ENCODE measurements at places on chromosomes 7 and 10.

DNA sequence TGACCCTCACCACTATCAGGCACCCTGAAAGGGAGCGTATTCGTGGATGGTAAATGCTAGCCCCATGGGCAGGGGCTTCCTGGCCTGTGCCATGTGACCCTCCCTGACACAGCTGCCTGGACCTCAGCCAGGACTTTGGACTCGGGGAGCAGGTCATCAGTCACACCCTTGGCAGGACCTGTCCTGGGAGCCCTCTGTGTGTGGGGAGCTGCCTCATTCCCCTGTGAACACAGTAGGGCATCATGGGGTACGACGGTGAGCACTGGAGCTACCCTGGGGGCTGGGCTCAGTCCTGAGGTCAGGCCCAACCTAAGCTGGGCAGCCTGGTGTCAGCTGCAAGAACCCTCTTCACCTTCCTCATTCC lies 129.3 kb upstream of the FAM20C start:
- ATAC-seq, result no peak

DNA sequence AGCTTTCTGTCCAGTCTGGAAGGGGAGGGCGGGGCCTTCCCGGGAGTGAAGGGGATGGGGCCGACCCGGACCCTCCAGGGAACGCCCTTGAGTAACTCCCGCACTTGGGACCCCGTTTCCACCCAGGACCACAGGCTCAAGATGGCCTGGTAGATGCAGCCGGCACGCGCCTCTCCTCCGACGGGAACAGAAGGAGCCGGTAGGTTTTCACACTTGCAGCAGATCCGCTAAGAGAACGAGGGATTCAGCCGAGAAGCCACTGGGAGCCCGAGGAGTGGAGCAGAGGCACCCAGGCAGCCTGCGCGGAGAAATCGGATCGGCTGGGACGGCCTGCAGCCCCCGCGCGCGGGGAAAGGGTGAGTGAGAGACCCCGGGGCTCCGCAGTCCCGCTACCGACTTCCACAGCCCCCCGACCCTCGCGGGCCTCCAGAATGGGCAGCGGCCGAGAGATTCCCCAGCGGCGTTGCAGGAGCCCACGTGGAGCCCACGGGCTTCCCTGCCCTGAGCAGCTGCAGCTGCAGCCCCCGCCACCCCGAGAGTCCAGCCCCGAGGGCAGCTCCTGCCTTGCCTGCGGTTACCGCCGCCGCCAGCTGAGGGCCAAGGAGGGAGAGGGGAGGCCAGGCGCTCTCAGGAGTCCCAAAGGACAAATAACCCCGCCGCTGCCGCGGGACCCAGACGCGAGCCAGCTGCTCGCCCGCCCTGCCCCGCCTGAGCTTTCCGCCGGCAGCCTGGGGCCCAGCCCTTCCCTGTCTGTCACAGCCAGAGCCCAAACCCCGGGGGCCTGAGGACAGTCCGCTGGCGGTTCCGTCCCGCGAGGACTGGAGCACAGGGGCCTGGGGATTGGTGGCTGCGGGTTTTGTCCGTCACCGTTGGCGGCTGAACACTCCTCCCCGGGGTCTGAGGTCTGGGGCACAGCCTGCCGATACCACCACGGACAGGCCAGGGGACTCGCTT lies 21.8 kb downstream of the IFT22 start:
- no peak for ATAC-seq

- peak; percentile 68 for ATAC-seq
These were observed 649.1 kb downstream of the TNS3 start for GRCh38 chr7:46932676-46933424.

DNA sequence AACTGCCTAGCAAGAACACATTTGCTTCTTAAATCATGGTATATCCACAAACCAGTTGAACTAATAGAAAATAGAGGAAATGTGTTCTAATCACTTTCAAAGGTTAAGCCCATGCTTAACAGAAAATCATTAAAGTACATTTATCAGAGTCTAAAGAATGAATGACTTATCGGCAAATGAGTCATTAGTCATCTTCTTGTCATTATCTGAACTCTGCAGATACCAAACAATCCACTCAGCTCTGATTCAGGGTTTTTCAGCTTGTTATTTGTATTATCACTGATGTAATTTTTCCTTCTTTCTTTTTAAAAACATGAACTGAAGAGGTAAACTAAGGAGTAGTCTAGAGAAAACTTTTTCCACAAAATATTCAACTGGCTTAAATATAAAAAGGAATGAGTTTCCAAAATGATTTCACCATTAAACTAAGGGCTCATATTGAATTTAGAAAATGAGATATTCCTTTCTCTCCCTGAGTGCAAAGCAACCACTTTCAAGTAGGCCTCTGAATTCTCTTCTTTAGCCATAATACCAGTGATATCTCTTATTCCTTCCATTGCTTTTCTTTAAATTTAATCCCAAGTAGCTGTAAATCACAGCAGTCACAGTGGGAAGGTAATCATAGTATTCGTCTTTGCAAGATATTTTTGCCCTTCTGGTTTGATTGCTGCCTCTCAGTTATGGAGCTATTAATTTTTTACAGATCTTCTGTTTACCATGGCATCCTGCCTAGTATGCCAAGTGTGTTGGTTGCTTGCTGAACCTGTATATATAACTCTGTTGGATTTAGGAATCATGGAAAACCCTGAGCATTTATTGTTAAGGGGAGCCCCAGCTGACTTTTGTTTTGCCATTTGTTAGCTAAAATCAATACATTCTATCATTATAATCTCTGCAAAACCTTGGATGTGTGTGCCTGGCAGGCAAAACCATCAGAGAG lies 125.1 kb downstream of the THSD7A start:
- no peak for ATAC-seq

GRCh38 chr10:61974601-61975390 lies 73.3 kb downstream of the ARID5B start:
- ATAC-seq, result no peak

GRCh38 chr10:14595526-14596182 lies 179.0 kb downstream of the FAM107B start:
- ATAC-seq, result no peak

DNA sequence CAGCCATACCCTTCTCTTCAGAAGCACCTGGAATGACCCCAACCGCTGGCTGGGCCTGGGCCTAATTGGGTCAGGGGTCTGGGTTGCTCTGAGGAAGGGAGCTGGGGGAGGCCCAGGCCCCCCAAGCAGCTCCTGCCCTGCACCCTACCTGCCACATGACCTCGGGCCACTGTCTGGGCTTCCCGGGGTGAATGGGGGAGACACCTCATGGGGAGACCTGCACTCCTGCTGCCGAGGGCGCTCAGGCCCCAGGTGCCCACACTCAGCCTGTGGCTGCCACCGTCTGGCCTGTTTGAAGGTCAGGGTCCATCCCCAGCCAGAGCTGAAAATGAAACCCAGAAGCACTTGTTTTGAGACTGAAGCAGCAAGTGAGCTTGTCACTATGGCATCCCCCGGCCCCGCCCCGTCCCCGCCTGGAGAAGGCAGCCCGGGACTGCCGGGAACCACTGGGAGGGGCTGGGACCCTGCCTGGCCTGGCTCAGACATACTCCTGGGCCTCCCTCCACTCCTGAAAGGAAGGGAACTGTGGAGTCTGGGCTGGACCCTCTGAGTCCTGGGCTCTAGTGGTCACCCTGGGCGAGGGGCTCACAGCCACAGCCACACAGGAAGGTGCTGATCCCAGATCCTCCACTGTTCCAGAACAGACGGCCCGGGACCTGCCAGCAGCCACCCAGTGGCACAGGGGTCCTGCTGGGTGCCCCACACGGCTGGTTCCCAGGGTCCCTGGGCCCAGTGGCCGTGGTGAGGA lies 7.4 kb upstream of the MICALL2 start:
- peak; percentile 9 for ATAC-seq

DNA sequence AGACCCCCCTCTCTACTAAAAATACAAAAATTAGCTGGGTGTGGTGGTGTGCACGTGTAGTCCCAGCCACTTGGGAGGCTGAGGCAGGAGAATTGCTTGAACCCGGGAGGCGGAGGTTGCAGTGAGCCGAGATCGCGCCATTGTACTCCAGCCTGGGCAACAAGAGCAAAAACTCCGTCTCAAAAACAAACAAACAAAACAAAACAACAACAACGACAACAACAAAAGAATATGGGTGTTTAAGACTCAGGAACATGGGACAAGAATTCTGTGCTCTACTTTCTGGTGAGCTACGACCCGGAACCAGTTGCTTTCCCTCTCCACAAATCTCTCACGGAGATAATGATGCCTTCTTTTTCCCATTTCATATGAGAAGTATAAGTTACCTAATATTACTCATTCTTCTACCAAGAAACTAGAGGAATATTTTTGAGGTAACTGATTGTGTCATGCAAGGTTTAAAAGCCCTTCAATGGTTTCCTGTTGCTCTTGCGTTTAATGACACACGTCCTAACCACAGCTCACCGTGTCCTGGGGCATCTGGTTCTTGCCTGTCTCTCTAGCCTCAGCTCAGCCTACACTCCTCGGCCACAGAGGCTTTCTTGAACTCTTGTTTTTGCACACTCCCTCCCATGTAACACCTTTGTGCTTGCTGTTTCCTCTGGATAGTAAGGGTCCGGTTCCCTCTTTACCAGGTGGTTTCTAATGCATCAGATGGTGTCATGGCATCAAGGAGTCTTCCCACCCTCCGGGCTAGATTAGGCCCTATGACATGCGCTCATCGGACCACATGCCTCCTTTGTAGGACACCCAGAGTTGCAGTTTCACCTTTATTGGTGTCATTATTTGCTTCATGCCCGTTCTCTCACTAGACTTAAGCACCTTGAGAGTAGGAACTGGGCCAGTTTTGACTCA lies 67.5 kb downstream of the PFKFB3 start:
- ATAC-seq, result no peak

DNA sequence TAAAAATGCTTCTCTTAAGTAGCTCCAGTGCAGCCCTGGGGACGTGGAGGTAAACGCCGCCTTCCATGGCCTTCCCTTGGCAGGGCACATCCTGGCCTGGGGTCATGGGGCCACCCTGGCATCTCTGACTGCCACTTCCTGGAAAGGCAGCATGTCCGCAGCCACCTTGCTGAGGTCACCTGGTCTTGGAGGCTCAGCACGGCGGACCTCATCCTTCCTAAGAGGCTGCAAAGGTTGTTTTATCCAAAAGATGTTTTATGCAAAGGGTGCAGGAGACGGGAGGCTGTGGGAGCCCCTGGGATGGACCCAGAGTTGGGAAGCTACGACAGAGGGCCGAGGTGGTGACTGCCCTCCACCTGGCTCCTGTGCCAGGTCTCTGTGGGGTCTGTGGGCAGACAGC lies 106.0 kb downstream of the TCERG1L start:
- no peak for ATAC-seq

GRCh38 chr7:1608318-1608717 lies 38.5 kb upstream of the PSMG3 start:
- ATAC-seq, result no peak

DNA sequence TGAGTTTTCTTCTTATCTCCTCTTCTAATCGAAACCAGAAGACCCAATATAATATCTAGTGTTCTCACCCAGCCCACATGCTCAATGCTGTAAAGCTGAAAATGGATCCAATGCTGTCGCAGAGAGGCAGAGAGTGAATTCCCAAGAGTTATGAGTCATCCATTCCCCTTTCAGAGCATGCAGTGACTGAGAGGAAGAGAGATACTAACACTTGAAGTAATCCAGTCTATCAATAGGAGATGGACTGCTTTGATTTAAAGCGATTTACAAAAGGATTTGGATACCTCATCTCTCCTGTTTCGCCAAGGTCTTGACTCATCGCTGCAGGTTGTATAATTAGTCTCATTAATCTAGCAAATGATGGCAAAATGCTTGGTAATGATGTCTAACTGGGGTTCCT lies 41.5 kb upstream of the PRKCQ start:
- no peak for ATAC-seq

DNA sequence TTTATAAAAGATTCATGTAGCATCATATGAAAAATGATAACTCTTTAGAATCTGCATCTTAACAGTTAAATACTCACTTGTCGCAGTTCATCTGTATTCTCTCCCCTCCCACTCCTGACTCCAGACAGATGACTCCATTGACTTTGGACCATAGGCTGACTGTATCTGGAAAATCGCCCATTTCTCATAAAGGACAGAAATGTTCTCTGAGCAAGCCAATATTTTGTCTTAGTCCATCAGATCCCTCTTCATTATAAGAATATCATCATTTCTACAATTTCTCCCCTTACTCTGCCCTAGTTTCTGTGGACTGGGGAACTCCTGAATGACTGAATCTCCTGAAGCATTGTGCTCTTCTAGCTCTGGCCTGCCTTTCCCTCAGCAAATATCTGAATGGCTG lies 125.4 kb downstream of the SEMA3D start:
- ATAC-seq, result no peak

All from esophagus mucosa (tissue), 1 donor.